ENCODE measurements at places on chromosomes 5 and 9. TPM values are rescaled to one million over a fixed set of nuclear protein-coding genes. Genes with fewer than 3 reads are reported as not detected.

DNA sequence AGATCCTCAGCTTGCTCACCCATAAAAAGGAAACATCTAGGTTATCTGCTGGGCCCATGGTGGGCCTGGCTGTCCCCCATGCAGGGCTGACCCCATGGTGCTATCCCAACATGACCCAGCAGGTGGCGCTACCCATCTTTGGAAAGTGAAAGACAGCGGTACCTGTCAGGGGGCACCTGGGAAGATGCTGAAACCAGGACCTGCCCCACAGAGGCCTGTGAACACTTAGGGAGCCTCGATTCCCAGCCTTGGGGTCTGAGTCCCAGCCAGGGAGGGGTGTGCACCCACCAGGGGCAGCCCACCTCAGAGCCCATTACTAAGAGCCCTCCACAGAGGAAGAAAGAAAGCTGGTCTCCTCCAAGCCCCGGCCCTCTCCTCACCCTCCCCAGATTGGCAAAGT is 46.6 kb upstream of the IPPK start:
- peak; percentile 27 for DNase-seq

GRCh38 chr5:175088963-175089362 is 355.0 kb downstream of the DRD1 start:
- DNase-seq = no peak

DNA sequence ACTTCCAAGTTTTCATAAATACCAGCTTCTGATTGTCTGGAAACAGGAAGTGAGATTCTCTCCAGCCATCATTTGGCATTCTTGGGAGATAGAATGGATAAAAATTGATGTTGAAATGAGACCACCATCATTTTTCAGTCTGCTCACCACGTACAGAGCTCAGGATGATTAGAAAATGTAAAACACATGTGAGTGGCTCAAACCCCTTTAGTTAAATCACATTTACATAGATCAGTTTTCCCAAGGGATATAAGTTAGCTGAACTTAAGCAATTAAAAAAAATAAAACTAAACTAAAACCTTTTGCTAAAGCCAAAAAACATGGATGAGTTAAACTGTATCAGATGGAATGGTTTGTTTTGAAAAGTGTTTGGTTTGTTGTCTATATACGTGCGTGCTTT is 37.1 kb upstream of the GDNF start:
- no peak for DNase-seq

DNA sequence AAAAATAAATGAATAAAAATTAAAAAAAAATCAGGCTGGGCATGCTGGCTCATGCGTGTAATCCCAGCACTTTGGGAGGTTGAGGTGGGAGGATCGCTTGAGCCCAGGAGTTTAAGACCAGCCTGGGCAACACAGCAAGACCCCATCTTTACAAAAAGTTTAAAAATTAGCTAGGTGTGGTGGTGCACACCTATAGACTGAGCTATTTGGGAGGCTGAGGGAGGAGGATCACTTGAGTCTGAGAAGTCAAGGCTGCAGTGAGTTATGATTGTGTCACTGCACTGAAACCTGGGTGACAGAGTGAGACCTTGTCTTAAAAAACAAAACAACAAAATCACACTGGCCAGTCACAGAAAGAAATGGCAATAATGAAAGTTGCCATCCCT is 3.4 kb upstream of the CNTRL start:
- DNase-seq = no peak

DNA sequence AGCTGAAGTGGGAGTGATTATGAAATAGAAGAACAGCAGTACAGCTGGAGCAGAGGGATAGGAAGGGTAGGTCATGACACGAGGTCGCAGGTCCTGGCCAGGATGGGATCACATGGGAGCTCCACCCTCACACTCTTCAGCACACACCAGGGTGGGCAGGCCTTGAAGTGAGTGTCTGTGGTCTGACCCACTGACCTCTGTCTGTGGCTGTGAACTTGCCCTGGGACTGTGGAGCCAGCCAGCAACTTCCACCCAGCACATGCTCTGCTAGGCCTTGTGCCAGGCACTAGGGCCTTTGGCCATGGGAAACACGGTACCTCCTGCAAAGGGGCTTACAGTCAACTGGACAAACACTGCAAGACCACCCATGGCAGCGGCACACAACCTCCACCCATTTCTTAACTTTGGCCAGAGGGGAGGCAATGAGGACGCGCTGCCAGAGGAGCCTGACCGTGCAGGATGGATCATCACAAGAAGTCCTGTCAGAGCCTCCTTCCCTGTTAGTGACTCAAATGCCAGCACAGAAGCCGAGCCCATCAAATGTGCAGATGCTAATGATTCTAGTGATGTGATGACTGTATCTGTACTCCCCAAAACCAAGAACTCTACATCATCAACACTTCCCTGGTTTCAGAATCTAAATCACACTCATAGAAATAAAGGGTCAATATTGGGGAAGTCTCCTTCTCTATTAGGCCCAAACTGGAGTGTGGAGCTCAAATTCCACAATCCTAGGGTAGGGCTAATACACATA is 113.6 kb downstream of the DPYSL3 start:
- peak; percentile 22 for DNase-seq

DNA sequence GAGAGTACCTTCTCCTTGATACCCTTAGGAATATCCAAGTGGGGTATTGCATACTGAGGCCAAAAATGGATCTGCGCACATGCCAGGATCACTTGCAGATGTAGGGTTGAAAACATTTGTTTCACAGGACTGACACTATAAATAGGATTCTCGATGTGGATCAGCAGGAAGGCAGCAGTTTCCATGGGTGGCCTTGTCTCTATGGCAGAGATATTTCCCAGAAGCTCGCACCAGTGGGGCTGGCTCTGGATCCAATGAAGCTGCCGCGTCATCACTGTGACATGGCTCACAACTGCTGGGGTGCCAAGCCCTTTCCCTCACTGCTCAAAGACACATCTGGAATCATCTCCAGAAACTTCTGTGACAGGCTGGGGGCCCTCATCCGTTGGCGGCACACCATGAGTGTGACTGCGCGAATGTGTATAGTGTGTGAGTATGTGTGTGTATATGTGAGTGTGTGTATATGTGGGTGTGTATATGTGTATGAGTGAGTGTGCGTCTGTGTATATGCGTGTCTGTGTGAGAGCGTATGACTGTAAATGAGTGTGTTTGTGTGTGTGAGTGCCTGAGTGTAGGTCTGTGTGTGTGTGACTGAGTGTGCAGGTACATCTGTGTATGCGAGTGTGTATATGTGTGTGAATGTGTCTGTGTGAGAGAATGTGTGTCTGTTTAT is 182.5 kb downstream of the GAS1 start:
- no peak for DNase-seq

DNA sequence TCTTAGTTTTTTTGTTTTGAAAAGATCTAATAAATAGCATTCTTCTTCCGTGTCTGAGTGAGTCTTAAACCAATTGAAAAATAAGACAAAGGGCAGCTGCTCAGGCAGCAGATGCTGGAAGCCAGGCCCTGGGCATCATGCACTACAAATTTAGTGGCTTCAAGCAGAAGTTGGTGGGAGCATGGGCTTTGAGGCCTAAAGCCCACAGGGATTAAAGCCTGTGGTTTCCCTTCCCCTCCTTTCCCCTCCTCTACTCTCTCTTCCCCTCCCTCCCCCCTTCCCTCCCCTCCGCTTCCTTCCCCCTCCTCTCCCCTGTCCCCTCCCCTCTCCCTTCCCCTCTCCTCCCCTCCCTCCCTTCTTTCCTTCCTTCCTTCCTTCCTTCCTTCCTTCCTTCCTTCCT is 20.1 kb upstream of the KIF4B start:
- DNase-seq = no peak

DNA sequence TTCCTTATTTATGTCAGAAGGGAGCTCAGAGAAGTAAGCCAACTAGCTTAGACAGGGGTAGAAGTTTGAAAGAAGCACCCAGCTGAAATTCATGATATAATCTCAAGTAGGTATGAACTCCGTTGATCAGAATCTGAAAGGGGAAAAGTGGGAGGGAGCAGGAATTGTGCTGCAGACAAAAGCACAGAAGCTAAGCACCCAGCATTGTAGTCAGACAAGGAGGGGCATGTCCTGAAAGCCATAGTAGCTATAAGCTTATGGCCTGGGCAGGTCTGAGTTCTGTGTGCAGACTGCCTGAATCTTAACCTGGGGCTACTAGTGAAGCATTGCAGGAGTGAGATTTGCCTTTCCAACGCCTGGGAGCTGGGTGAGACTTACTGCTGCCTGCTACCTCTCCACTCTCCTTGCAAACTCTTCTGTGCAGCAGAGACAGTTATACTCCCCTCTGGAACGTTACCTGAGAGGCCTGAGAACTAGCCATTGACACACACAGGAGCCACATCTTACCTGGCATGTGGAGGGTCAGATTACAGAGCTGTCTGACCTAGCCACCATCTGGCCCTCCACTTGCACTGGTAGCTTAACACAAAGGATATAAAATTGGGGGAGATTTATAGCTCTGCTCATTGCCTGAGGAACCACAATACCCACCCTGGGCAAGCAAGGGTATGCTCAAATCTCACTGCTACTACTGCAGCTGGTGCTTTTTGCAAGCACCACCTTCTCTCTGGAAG is 9.8 kb upstream of the CYLC2 start:
- DNase-seq = no peak

- peak; percentile 79 for DNase-seq
These were observed 60.7 kb downstream of the NRG2 start for GRCh38 chr5:139982157-139982974.

- DNase-seq = no peak
These were observed 14.6 kb downstream of the LMAN2 start for GRCh38 chr5:177336603-177337494.

GRCh38 chr9:117823576-117823975 is 119.4 kb downstream of the TLR4 start:
- DNase-seq = no peak

- DNase-seq = no peak
These were observed 58.2 kb downstream of the RICTOR start for GRCh38 chr5:39015743-39016586.

- DNase-seq = no peak
These were observed 354.1 kb upstream of the SLC30A5 start for GRCh38 chr5:68739752-68740151.

GRCh38 chr9:133813749-133814585 is 75.8 kb upstream of the SARDH start:
- no peak for DNase-seq

DNA sequence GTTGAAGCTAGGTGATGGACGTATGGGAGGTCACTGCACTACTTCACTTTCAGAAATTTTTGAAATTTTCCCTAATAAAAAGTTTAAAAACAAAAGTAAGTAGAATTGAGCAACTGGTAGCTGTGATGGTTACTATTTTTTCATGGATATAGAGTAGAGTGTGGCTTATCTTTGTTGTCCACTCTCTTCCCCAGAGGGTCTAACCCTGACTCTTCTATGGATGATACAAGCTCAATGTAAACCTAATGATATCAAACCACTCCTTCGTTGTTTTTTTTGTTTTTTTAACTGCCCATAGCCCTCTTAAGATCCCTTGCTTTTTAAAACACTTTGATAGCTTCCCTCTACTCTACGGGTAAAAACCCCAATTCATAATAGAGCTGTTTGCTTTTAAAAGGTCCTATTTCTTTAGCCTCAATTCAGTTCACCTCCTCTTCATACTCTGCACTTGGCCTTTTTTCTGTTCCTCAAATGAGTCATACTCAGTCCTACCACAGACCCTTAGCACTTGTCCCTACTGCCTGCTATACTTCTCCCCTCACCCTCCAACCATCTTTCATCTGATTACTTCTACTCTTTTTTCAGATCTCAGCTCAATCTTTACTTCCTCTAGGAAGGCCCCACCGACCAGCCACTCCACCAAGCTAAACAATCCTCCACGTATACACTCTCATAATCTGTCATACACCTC is 2.6 kb downstream of the HDAC3 start:
- no peak for DNase-seq

CD180 gene
- total RNA-seq = 2.8 TPM

ENTPD2 gene
- total RNA-seq = 3.6 TPM

FLT4 gene
- 7.9 TPM for total RNA-seq

TRIM7 gene
- 5.2 TPM for total RNA-seq

PHF19 gene
- 16.5 TPM for total RNA-seq

CBY3 gene
- not detected for total RNA-seq

FOXD4L3 gene
- not detected for total RNA-seq

TMEM215 gene
- not detected for total RNA-seq

ZNG1E gene
- 111 TPM for total RNA-seq

DDX46 gene
- total RNA-seq = 37.8 TPM

ATP10B gene
- total RNA-seq = not detected

C9orf72 gene
- total RNA-seq = 27.2 TPM

COX7C gene
- total RNA-seq = 321 TPM

Measured in breast epithelium (tissue), 4 donors.